Mesothelial cell of epicardium (in vitro differentiated cells): ENCODE measurements at places on chromosomes 7 and 10.
A peak's percentile ranks its signal among the peaks of the same experiment; 100 is the strongest.

- no peak for DNase-seq
These were observed 96.2 kb downstream of the RTKN2 start for GRCh38 chr10:62172465-62172864.

- no peak for DNase-seq
These were observed 47.9 kb downstream of the PIP4K2A start for GRCh38 chr10:22666287-22667092.

DNA sequence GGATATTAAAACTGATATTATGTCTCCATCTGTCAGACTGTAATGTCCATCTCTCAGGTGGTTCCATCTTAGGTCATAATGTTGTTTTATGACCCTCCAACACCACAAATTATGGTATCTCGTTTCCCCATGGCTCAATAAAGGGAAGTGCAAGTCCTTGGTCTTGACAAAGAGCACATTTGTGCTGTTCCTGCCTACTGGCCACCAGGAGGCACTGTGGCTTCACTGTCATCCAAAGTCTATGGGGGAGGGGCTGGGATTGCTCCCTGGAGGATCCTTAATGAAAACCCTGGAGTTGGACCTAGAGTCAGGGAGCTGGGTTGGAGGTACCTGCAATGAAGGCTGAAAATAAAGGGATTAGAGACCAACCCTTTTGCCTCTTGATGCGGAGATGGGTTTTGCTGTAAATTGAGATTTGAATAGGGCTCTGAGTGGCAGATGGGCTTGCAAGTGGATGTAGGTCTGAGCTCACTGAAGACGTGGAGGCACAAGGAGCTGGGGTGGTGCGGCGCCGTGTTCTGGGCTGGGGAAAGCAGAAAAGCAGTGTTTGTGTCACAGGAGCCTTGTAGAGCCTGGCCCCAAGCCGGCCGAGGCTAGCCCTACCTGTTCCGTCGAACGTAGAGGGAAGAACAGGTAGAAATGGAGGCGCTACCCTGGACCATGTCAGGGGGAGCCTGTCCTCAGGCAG lies 180.5 kb upstream of the PRSS58 start:
- no peak for DNase-seq

DNA sequence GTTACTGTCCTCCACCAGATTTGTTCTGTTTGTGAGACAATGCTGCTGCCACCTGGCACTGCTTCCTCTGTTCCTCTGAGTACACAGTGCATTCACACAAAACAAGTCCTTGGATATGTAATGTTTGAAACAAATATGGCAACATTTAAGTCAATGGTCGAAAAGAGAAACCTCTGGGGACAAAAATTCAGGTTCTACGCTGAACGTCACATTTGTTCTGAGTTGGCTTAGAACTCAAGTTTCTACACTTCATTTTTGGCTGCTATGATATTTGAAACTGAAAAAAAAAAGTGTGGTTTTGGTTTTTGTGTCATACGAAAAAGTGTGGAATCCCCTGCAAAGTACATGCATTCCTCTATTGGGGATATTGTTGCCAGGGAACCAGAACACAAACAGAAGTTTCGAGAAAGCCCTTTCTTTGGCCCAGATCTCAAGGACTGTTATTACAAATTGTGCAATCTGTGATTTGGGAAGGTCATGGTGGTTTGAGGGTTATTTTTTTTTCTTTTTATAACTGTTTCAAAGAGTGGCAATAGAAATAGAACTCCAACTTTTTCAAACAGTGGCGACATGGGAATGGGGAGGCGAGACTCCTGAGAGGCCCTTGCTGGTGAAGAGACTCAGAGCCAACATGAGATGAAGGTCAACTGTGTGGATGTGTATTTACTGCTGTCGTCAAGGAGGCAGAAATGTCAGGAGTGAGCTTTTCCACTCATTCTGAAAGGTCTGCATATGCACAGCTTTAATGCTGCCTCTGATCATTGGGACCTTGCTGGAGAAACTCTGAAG lies 127.5 kb downstream of the CUBN start:
- DNase-seq = no peak

- peak; percentile 65 for DNase-seq
These were observed 4.3 kb downstream of the ELOVL3 start for GRCh38 chr10:102230264-102230860.

- DNase-seq = no peak
These were observed 1288.5 kb downstream of the GATA3 start for GRCh38 chr10:9342885-9343570.

- DNase-seq = no peak
These were observed 565.7 kb upstream of the ANKRD30A start for GRCh38 chr10:36559412-36560400.

DNA sequence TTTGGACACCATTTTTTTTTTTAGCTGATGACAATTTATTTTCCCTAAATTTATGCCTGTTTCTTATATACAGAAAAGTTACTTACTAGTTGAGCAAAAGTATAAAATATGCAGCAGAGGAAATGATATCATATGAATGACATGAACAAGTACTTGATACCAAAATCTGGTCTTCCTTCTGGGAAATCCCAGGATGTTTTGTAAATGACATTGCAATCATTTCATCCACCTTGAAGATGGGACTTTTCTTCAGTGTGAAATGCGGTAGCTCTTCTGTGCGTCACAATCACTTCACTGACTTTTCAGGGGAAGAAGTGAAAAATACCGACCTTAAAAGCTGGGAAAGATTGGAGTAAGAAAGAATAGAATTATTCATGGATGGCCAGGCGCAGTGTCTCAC lies 23.8 kb downstream of the C1QL3 start:
- DNase-seq = no peak

- DNase-seq = no peak
These were observed 83.7 kb downstream of the EBF3 start for GRCh38 chr10:129880191-129880870.

DNA sequence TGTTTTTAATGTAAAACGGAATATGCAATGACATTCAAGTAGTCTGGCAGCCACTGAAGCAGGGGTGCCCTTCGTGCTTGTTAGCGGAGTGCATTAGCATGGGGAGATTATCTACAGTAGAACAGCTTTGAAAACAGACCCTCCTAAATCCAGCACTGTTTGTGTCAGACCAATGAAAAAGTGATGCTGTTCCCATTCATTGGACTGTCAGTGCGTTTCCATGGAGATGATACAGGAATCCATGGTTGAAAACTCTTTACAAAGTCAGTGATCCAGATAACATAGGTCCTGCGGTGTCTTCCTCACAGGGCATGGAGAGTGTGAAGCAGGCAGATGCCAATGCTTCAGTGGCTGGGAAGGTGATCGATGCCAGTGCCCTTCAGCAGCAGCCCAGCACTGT lies 73.6 kb downstream of the ITGB8 start:
- no peak for DNase-seq

DNA sequence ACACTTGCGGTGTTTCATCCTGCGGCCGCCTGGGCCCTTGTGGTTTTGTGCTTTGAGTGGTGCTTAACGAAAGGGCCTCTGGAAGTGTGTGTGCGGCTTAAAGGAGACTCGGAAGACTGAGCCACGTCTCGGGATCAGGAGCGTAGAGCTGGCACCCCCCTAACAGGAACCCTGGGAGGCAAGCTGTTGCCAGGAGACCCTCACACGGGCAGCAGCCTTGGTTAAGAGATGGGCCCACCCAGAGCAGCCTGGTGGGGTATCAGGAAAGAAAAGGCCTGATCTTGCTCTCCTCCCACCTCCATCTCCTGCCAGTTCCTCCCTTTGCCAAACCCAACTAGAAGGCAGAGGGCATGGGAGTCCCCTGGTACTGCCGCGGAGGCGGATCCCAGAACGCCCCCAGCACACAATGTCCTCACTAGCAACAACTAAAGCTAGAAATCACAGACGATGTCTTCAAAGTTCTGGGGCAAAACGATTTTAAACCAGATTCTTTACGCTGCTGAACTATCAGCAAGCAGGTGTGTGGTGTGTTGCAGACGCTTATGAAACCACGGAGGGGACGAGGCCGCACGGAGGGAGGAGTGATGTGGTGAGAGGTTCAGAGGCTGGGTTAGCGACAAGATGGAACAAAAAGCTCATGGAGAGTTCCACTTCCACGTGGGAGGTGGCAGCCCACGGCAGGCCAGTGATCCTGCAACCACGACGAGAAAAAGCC lies 67.0 kb upstream of the INPP5A start:
- DNase-seq = no peak

DNA sequence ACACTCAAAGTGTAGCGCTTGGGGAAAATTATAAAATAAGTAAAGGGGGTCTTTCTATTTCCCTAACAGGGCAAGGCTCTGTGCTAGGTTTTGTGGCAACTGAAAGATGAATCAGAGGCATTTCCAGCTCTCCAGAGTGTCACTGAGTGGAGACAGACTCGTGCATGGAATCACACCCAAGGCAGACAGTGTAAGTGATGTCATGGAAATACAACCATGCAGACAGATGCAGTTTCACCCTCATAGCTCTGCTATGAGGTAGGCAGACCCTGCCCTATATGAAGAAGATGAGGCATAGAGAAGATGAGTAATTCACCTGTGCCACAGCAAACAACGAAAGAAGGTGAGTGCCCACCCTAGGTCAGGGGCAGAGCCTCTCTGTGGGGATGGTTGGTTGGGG lies 57.2 kb upstream of the PITRM1 start:
- no peak for DNase-seq

DNA sequence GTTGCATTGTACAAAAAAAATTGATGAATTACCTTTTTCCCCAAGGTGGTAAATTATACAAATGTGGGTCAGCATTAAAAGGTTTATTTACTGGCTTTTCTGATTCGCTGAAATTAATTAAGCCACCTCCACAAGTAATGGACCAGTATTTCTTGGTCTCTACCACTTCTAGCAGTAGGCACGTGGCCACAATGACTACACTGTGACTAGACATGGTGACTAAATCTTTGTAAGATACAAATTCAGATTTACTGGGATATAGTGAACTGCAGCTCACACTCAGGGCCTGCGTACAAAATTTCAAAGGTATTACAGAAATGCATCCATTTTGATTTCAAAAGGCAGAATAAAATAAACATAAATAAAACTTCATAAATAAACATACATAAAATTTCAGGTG lies 10.9 kb downstream of the HPSE2 start:
- DNase-seq = no peak

- peak; percentile 44 for DNase-seq
These were observed 1.2 kb upstream of the TMEM178B start for GRCh38 chr7:141072548-141073172.

GRCh38 chr7:75572814-75573213 lies 80.7 kb downstream of the SPDYE5 start:
- DNase-seq = no peak

- DNase-seq = no peak
These were observed 120.2 kb upstream of the SP8 start for GRCh38 chr7:20906801-20907453.

DNA sequence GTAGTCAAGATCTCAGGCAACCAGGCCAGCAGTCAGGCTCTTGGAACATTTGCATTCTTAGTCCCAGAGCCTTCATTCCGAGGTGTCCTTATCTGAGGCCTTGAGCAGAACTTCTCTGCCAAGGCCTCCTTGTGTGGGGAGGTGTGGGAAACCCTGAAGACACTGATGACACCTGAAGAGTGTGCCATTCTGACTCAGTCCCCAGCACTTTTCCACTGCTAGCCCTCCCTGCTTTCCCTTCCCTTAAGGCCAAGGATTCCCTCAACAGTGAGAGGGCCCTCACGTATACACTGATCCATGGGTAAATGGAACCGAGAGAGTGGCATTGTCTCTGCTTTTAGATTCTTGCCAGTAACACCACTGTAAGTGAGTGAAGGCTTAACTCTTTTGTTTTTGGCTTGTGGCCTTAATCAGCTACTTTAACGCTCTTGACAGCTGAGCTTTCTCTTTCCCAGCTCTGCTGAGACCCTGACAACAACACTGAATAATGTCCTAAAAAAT lies 30.3 kb downstream of the TRDMT1 start:
- DNase-seq = no peak

DNA sequence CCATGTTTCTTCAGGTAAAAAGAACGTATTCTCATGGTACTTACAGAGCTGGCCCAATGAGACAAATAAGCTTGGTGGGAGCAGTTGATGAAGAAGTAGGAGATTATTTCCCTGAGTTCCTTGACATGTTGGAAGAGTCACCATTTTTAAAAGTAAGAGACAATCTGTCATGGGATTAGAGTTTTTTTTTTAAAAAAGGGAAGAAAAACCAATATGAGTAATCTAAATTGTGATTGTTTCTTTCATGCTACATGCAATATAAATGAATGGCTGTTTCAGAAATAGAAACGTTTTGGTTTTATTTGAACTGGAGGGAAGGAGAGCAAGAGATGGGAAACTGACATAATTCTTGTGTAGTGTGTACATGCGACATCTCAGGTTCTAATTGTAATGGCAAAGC lies 32.8 kb downstream of the TMEM60 start:
- DNase-seq = no peak

- peak; percentile 86 for DNase-seq
These were observed at the start of gene FAM241B for GRCh38 chr10:69629897-69630650. FAM241B (plus strand) TSS chr10:69630247; CDS start chr10:69631744, 1,497 bp downstream.

DNA sequence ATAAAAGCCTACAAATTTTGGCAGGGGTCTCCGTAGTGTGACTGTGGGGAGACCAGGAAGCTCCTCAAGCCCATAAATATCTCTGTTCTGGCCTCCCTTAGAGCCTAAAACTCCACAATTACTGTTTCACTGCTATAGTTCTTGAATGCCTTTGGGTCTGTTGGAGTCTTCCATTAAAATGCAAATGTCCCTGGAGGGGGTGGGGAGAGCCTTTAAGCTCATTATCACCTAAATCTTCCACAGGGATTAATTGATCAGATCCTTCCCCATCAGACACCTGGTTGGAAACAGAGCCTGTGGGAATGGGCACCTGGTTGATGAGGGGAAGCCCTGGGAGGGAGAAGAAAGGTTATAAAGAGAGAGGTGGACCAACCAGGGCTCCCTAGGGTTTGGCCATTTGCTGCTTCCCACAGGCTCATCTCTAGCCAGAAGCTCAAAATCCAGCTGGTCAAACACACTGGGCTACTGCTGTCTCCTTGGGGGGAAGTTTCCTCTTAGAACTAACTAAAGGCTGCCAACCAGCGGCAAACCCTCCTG lies 718.2 kb downstream of the LRMDA start:
- no peak for DNase-seq

- DNase-seq = no peak
These were observed 271.0 kb downstream of the MAD1L1 start for GRCh38 chr7:1961701-1962276.

GRCh38 chr10:114284346-114285071 lies 45.5 kb downstream of the VWA2 start:
- no peak for DNase-seq

- DNase-seq = no peak
These were observed 3.5 kb downstream of the MDFIC start for GRCh38 chr7:114925434-114925833.

GRCh38 chr7:108328174-108328651 lies 128.0 kb downstream of the NRCAM start:
- DNase-seq = no peak

DNA sequence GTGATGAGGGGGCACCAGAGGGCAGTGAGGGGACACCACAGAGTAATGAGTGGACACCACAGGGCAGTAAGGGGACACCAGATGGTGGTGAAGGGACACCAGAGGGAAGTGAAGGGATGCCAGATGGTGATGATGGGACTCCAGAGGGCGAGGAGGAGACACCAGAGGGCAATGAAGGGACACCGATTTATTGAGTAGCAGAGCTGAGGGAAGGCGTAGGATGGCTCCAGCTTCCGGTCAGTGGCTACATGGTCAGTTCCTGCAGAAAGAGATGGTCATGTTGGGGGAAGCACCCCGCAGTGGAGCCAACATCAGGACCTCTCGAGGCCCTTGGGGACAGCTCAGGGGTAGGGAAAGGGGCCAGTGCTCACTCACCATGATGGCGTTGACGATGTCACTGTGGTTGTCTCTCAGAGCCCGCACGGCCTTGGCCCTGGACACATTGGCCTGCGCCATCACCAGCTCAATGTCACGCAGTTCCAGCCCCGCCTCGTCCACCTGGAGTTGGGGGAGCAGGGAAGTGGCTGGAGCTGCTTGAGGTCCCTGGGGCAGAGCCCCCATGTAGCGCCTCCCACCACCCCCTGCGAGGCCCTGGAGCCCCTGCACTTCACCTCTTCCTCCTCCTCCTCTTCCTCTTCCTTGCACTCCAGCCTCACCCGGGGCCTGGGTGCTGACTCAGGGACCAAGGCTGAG lies 8.4 kb downstream of the NACAD start:
- no peak for DNase-seq
